ENCODE measurements at places on chromosomes 12 and 14.

DNA sequence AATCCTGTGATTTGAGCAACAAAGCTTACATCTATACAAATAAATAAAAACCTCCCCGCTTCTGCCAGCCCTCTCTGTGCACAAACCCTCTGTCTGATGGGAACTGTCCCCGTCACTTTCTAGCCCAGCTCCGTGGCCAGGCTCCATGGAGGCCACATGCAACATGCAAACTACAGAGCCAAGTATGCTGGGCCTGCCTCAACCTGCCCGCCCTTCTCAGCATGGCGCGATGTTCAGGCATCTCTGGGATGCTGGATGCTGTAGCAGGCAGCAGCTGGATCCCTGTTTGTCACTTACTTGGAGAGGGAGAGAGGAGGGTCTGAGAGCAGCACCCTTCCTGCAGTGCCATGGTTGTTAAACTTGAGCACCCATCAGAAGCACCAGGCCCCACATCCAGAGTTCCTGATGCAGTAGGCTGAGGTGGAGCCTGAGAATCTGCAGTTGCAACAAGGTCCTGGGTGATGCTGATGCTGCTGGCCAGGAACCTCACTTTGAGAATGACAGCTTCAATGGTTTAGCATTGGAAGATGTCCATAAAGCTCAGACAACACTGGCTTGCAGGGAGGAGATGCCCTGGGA is 32.4 kb downstream of the CLMN start:
- no peak for DNase-seq

DNA sequence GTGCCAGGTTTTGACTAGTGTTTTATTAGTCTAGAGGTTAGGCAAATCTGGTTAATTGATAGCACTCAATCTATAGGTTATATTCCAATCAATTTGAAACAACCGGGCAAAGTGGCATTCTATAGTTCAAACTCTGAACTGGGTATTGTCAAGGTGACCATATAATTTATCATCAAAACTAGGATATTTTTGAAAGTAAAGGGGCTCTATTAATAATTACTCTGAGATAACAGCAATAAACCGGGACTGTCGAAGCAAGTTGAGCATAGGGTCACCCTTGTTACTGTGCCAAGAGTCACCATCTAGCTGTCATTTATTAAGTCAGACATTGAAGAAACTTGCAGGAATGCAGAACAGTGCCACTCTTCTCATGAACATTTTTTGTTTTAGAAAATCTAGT is 321.2 kb downstream of the RAD51B start:
- DNase-seq: no peak

DNA sequence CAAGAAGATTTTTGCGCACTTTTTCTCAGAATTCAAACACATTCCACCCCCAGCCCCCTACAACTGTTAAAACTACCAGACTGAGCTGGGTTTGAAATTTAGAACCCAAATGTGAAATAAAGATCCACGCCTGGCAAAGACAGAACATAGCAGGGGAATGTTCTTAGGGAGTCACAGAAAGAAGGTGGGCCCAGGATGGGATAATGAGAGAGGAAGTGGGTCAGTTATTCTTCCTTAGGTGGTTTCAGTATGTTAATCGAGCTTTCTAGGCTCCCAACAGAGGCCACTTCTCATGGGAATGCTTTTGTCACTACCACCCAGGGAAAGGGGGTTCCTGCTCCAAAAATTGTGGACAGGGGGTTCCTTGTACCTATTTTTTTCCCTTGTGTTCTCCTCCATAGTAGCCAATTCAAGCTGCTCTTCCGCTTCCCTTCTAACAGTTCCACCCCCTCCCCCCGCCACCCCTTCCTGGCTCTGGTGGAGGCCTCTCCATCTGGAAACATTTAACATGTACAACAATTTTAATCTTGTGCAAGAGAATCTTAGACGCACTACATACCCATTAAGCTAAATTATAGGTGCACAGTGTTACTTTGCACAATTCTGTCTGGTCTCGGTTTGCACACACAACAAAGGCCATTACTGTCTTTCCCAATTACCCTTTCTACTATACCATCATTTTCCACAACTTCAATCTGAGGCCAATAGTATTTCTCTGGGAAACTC is 218.1 kb downstream of the MON2 start:
- DNase-seq: no peak

DNA sequence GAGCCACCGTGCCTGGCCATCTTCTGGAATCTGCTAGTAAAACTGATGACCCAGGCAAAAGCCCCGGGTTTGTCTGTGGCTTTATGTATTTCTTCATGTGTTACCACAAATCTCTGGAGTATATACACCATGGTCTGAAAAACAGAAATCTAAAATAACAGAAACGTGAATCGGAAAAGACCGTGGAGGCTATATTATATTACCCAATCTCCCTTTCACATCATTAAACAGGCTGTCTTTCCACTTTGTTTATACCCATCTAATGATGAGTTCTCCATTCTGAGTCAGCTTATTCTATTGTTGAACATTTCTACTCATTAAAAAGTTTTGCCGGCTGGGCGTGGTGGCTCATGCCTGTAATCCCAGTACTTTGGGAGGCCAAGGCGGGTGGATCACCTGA is 9.5 kb upstream of the AJUBA start:
- DNase-seq: no peak

DNA sequence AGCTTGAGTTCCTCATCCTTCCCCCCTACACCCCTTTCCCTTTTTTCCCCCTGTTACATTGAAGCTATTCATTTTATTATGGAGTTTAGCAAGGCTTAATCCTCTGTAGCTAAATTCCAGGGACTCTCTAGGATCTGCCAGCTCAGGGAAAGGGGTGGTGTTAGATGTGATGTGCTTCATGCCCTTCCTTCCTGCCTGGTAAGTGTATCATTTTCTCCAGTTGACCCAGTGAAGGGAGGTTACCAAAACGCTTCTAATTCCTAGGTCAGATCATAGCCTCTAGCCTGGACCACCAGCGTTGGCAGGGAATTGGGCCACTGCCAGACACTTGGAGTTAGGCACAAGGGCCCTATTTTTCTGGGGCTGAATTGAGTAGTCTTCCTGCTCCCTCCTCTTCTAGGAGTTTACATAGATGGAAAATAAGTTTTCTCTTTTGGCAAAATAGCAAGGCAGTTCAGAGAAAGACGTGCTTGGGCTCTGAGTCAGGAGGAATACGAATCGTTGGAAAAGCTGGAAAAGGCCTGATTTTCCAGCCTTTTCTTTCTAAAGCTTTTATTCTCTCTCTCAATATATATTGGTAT is 88.3 kb downstream of the NPAS3 start:
- DNase-seq: no peak

DNA sequence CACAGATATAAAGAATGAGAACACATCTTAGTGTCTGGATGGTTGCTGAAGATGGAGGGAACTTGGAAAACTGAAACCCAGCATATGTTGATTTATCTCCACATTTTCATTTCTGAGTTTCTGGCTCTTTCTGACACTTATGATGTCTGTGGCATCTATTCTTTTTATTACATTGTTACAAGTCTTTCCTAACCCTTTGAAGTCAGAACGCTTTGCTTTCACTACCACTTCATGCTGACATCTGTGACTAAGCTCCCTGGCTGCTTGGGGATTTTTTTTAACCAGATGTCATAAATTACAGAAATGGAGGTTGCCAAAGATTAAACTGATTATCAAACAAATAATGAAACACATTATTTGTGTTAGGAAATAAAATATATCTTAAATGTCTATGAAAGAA is 188.7 kb downstream of the KITLG start:
- DNase-seq: no peak

GRCh38 chr14:79248126-79248525 is 963.2 kb downstream of the DIO2 start:
- no peak for DNase-seq

DNA sequence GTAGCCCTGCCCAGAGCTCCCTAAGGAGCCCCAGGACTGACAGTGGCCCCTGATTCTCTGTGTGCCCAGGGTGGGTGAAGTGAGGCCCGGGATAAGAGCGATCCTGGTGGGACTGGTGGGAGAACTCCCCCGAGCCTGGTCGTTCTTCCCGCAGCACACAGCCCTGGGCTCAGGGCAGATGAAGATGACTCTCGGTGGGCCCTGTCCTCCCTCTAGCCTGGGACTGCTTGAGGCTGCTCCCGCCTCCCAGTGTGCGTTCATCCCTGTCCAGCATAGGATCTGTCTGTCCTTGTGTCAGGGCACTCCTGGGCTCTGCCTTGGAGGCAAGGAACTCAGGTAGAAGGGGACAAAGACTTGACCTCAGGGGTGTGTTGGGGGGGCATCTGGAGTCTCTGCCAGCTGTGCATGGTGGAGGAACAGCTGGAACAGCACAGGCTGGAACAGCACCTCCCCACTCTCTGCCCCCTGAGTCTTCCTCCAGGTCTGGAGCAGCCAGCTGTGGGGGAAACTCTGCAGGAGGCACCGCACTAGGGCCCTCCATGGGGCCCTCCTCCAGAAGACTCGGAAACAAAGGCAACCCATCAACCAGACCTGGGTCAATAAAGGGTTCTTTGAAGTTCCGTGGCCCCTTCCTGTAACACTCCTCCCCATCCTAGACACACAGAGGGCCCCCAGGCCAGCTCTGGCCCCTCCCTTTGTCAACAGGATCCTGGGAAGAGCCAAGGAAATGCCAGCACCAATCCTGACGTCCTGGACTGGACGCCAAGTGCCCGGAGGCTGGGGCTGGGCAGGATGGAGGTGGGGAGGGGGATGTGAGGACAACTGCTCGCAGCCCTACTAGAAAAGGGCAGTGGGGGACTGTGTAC is 15.9 kb downstream of the FAIM2 start:
- DNase-seq: no peak

- DNase-seq: no peak
Measured at GRCh38 chr14:29865299-29865698, 62.3 kb downstream of the PRKD1 start.

DNA sequence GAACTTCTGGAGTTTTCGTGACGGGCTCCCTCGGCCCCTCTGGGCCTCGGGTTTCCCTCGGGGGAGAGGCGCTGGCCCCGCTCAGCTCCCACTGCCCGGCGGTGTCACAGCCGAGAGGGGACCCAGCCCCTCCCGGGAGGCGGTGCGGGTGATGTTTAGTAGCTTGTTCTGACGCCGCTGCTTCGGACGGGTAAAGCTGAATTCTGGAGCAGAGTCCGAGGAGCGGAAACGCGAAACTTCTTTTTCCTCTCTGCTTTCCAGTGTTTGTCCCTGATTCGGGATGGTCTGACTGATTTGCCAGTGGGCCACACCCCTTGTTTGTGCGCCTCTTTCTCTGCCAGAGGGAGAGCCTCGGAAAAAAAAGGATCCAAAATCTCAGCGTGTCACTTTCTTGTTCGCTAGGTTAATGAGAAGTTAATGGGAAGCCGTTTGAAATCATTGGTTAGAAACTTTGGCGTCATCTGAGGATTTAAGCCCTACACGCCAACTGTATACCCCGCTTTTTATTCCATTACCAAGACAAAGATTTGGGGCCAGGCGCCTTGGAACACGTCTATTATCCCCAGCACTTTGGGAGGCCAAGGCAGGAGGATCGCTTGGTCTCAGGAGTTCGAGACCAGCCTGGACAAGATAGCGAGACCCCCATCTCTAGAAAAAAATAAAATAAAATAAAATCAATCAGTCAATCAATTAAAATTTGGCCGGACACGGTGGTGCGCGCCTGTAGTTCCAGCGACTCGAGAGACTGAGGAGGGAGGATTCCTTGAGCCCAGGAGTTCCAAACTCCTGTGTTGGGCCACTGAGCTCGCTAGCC is 756 bp downstream of the TULP3 start:
- DNase-seq: no peak

- DNase-seq: no peak
Measured at GRCh38 chr14:33653308-33653695, 297.6 kb downstream of the EGLN3 start.

GRCh38 chr14:91394105-91395081 is 23.2 kb downstream of the CCDC88C start:
- no peak for DNase-seq

- DNase-seq: no peak
Measured at GRCh38 chr12:24111616-24112015, 162.1 kb upstream of the SOX5 start.

GRCh38 chr14:63045234-63045611 is at the start of gene KCNH5:
Gene KCNH5, minus strand, starts transcription at chr14:63045458. Its CDS starts 272 bp downstream, at chr14:63045186.
- no peak for DNase-seq

DNA sequence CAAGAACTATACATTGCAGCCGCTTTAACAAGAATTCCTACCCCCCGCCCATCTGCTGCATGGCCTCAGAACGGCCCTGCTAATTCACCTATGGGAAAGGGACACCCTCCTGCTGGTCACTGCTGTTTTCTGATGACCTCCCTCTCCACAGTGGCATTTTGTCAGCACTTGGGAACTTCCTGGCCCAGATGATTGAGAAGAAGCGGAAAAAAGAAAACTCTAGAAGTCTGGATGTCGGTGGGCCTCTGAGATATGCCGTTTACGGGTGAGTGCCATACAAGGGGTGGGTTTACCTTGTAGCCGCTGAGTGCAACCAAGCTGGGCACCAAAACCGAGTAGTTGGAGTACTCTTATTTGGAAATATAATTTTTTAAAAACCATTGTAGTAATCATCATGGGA is 2.7 kb downstream of the PXMP2 start:
- no peak for DNase-seq

DNA sequence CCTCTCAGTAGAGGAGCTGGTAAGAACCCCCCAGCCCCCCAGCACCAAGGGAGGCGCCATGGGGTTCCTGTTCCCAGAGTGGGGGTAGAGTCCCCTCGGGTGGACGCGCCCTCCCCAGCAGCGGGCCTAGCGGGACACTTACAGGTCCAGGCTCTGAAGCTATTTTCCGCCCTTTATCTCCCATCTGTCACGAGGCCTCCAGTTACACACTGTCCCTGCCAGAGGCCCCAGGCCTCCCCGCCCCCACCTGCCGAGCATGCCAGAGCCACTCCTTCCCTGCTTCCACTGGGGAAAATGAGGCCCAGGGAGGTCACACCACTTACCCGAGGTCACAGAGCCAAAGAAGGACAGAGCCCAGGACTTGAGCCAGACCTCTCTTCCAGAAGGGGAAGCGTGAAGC is 3.1 kb downstream of the C14orf180 start:
- no peak for DNase-seq

Measured in activated naive CD4-positive, alpha-beta T cell (primary cell).